ENCODE measurements at places on chromosomes 1 and 21.
A peak's percentile ranks its signal among the peaks of the same experiment; 100 is the strongest.

DNA sequence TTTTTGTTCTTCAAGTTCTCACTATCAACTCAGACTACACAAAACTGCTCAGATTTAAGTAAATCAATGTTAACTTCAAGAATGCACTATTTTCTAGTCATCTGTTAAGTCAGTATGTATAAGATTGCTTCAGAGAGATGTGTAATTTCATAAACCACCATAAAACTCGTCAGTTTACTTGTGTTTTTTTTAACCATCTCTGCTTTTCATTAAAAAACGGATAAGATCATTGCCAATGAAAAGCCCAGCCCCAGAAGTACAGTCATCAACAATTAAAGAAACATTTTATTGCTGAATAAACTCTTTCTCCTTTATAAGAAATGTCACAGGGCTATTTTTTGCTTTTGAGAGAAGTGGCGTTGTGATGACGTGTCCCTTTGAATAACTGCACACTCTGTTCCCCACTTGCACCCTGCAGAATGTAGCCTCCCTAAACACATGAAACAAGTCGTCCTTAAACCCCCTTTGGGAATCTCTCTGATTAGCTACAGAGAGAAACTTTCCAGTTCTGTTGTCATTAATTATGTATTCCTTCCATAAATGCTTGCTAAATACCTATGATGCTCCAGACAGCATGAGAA lies 202.7 kb upstream of the FOXD3 start:
- no peak overlapping the region for H3K4me3 ChIP-seq
- H3K4me1 ChIP-seq: no peaks in the 10 kb centered on the region

GRCh38 chr1:33344896-33345560 lies 24.1 kb upstream of the A3GALT2 start:
- DNase-seq: no peak
- H3K36me3 ChIP-seq: no peaks in the 10 kb centered on the region
- H3K27ac ChIP-seq: peak overlapping the region; percentile 89
- no peaks in the 10 kb centered on the region for H3K27me3 ChIP-seq

DNA sequence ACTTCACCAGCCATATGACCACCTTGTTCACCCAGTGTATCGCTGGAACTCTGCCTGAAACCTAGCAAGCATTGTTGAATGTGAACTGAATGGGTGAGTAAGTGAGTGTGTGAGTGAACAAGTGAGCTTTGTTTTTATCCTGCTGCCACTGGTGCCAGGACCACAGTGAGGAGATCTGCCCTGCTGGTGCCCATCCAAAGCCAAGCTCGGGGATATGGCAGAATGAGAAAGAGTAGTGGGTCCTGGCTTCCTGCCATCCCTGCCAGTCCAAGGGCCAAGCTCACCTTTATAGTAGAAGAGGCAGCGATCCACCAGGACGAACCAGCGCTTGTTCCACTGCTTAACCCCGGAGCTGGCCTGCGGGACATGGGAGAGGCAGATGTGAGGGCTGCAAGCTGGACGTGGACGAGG lies 53.4 kb upstream of the GOLT1A start:
- no peak overlapping the region for H3K4me3 ChIP-seq
- H3K27ac ChIP-seq: no peak overlapping the region
- H3K27me3 ChIP-seq: no peaks in the 10 kb centered on the region

GRCh38 chr1:31418626-31419323 lies 5.8 kb downstream of the SERINC2 start:
- no peaks in the 10 kb centered on the region for H3K36me3 ChIP-seq
- H3K4me1 ChIP-seq: peaks cover 17% of the 10 kb centered on the region

GRCh38 chr1:112263042-112263441 lies 133.0 kb upstream of the CTTNBP2NL start:
- no peaks in the 10 kb centered on the region for H3K36me3 ChIP-seq
- no peak overlapping the region for H3K27ac ChIP-seq
- H3K4me3 ChIP-seq: no peak overlapping the region

DNA sequence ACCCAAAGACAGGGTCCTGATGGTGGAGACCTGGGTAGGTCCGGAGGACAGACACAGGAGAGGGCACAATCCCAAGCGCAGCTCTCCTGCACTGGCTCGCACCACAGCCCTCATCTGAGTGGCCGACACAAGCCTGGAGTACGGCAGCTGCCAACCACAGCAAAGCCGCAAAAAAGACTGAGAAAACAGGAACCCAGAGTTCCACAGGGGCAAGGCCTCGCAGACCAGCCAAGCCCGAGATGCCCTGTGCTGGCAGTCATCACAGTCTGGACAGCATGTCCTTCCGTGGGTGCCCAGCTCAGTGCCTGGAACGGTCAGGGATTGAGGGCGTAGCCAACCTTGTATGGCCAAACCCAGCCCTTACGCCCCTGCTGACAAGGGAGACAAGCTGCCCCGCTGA lies 11.4 kb downstream of the ZBTB48 start:
- H3K4me1 ChIP-seq: peaks cover 50% of the 10 kb centered on the region
- H3K4me3 ChIP-seq: no peak overlapping the region
- H3K27ac ChIP-seq: peak overlapping the region; percentile 28
- peaks cover 70% of the 10 kb centered on the region for H3K36me3 ChIP-seq

- no peak for DNase-seq
- no peak overlapping the region for H3K4me3 ChIP-seq
- H3K27ac ChIP-seq: no peak overlapping the region
- H3K4me1 ChIP-seq: peaks cover 6% of the 10 kb centered on the region
Observed at GRCh38 chr1:192766009-192766625, 42.7 kb upstream of the RGS2 start.

DNA sequence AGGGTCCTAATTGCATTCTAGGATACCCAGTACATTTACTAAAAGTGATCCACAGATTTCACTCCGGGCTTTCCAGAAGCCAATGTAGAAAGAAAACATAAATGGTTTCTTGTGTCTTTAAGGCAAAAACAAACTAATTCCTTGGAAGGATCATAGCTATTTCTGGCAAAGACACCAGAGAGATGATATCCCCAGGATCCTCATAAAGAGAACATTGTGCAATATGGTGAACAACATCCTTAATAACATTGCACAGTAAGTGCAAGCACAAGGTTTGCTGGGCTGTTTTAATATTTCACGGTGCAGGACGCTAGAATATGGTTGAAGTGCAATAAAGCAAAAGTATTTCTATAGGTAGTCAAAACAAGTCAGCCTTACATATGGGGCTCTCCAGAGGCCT lies 83.0 kb downstream of the NTPCR start:
- no peak overlapping the region for H3K4me3 ChIP-seq
- H3K4me1 ChIP-seq: no peaks in the 10 kb centered on the region
- H3K27me3 ChIP-seq: no peaks in the 10 kb centered on the region
- no peak for DNase-seq
- H3K36me3 ChIP-seq: no peaks in the 10 kb centered on the region

GRCh38 chr21:14947613-14948160 lies 117.1 kb downstream of the NRIP1 start:
- H3K4me1 ChIP-seq: no peaks in the 10 kb centered on the region
- no peak for DNase-seq
- H3K4me3 ChIP-seq: no peak overlapping the region
- no peaks in the 10 kb centered on the region for H3K36me3 ChIP-seq
- H3K27ac ChIP-seq: no peak overlapping the region

- peaks cover 48% of the 10 kb centered on the region for H3K4me1 ChIP-seq
- peak; percentile 86 for DNase-seq
- peak overlapping the region; percentile 91 for H3K27ac ChIP-seq
- peak overlapping the region; percentile 26 for H3K4me3 ChIP-seq
- no peaks in the 10 kb centered on the region for H3K27me3 ChIP-seq
- H3K36me3 ChIP-seq: no peaks in the 10 kb centered on the region
Observed at GRCh38 chr1:203290261-203291089, 14.8 kb upstream of the BTG2 start.

GRCh38 chr1:167263344-167263743 lies 42.7 kb downstream of the POU2F1 start:
- no peaks in the 10 kb centered on the region for H3K36me3 ChIP-seq
- no peak for DNase-seq
- H3K4me1 ChIP-seq: peaks cover 30% of the 10 kb centered on the region
- no peak overlapping the region for H3K4me3 ChIP-seq
- H3K27me3 ChIP-seq: no peaks in the 10 kb centered on the region
- H3K27ac ChIP-seq: no peak overlapping the region

GRCh38 chr1:236507022-236507700 lies 16.6 kb upstream of the LGALS8 start:
- no peak overlapping the region for H3K27ac ChIP-seq
- no peak overlapping the region for H3K4me3 ChIP-seq
- H3K4me1 ChIP-seq: peaks cover 23% of the 10 kb centered on the region
- DNase-seq: no peak
- H3K36me3 ChIP-seq: no peaks in the 10 kb centered on the region
- H3K27me3 ChIP-seq: no peaks in the 10 kb centered on the region

DNA sequence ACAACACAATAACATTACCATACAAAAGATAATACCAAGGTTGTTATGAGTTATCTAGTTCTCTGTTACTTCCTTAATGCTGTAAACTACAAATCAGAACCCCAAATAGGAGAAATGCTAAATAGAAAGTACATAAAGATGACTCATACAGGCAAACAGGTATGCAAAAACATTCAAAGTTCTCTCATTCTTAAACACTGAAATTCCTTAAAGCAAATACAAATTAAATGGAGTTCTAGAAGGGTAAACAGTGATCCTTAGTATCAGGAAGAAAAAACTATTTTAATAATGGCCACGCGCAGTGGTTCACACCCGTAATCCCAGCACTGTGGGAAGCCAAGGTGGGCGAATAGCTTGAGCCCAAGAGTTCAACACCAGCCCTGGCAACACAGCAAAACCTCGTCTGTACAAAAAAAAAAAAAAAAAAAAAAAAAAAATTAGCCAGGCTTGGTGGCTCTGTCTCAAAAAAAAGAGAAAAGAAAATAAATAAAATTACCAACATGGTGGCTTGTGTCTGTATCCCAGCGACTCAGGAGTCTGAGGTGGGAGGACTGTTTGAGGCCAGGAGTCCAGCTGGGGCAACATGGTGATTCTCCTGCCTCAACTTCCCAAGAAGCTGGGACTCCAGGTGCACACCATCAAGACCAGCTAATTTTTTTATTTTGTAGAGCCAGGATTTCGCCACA lies 17.5 kb downstream of the FBXO42 start:
- DNase-seq: no peak
- H3K27me3 ChIP-seq: no peaks in the 10 kb centered on the region
- no peak overlapping the region for H3K4me3 ChIP-seq
- no peak overlapping the region for H3K27ac ChIP-seq
